Activated CD4-positive, alpha-beta memory T cell treated with anti-CD3 and anti-CD28 coated beads, Interleukin-2, amount 10 ng/mL, durations not matched to agents 7 days and 5 days (primary cell): ENCODE measurements at places on chromosomes 12 and 14. TPM values are rescaled to one million over a fixed set of nuclear protein-coding genes. Genes with fewer than 3 reads are reported as not detected.

DNA sequence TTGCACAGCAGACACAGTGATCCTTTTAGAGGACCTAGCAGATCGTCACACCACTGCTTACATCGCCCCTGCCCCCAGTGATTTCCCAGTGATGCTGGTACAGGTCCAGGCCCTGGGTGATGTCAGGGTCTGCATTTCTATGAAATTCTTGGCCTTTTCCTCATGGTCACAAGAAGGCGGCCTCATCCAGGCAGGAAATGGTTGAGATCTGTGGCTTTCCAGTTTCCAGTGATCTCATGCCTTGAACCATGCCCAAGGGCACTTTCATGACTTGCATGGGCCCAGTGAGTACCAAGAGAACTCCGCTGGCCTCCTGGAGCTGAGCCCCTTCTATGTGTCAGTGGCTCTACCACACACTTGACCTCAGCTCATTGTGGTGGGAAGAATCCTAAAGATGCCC lies 41.9 kb upstream of the BDKRB2 start:
- DNase-seq: no peak

GRCh38 chr14:89480278-89480677 lies 63.2 kb upstream of the FOXN3 start:
- DNase-seq: no peak

The AICDA gene
- total RNA-seq: not detected

DNA sequence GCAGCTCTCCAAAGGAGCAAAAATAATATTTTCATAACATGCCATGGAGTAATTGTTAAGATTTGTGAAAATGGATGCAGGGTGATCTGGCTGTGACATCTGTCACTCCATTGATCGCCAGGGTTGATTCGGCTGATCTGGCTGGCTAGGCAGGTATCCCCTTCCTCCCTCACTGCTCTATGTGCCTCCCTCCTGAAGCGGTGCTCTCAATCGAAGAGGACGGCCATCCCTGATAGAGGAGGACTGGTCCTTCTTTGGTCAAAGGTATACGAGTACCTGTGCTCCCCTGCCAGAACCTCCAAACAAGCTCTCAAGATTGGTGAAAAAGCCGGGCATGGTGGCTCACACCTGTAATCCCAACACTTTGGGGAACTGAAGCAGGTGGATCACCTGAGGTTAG lies 47.9 kb downstream of the VCPKMT start:
- DNase-seq: no peak

GRCh38 chr14:103033681-103034096 lies 23.7 kb downstream of the CDC42BPB start:
- no peak for DNase-seq
